HCT116 (cell line): ENCODE measurements at places on chromosomes 11 and 22. TPM values are rescaled to one million over a fixed set of nuclear protein-coding genes. Genes with fewer than 3 reads are reported as not detected.

DNA sequence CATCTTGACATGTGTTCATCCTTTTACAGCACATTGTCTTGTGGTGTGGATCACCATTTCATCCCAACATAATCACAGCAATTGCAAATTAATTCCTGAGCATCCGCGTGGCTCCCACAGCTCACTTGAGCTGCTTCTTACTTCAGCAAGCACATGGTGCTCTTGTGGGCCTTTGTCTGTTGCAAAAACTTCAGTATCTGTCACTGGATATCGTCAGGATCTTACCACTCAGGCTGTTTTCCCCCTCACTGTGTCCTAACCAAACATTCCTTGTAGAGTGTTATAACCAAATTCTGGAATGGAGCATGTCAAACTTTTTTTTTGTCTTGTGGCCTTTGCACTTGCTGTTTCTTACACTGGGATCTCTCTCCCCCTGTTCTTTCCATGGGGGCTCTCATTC, 683.1 kb upstream of the ARHGAP42 start:
- no peak for DNase-seq

- no peak for DNase-seq
Measured at GRCh38 chr11:103875855-103876510, 160.5 kb upstream of the DDI1 start.

LDHAL6A gene
- not detected for total RNA-seq

FOLR2 gene
- total RNA-seq, result not detected

DNA sequence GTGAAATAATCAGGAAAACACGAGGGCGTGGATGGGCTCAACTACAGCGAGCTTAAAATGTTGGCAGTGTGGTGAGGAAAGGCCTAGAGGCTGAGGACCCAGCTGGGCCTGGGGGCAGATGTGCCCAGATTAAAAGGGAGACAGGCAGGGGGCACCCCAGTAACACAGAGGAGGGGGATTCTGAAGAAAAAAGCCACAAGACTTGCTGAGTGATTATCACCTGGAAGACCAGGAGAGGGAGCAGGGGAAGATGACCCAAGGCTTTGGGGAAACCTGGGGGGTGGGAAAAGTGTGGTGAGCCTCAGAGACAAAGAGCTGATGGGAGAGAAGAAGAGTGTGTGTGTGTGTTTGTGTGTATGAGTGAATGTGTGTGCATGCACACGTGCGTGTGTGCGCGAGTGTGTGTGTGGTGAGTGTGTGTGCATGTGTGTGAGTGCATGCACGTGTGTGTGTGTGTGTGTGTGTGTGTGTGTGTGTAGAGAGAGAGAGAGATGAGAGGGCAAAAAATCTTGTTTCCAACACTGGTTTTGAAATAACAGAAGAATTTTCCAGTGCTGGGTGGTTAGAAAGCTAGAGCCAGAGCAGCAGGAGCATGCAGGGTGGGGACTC, 500.5 kb downstream of the BUD13 start:
- no peak for DNase-seq

DNA sequence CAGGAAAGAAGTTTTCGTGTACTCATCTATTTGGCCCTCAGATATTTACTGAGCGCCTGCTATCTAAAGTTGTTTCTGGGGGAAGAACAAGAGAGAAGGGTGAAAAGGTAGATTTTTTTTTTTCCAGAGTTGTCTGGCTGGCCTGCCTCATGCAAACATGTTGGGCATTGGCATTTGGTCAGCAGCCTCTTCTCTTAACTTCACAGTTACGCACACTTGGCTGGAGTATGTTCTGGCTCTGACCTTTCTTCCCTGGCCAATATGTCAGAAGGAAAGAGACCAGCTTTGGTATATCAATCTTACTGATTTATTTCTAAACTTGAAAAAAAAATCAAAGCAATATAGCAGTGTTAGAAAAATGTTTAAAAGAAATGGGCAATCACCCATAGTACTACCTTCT, 54.2 kb upstream of the GRAMD1B start:
- DNase-seq, result no peak

- no peak for DNase-seq
Measured at GRCh38 chr11:112096194-112096593, 9.5 kb downstream of the SDHD start.
